GM12892 (cell line): ENCODE measurements at places on chromosomes 12 and 14.

DNA sequence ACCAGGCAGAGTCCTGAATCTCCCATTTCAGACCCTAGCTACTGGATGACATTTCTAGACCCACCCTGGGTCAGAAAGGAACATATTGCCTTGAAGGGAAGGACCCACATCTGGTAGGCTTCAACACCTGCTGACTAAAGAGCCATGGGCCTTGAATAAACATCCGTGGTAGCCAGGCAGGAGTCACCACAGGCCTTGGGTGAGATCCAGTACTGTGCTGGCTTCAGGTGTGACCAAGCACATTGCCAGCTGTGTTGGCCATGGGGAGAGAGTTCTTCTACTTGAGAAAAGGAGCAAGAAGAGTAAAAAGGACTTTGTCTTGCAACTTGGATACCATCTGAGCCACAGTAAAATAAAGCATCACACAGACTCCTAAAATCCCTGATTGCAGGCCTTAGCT lies 332.6 kb downstream of the SLC16A7 start:
- no peak for DNase-seq

DNA sequence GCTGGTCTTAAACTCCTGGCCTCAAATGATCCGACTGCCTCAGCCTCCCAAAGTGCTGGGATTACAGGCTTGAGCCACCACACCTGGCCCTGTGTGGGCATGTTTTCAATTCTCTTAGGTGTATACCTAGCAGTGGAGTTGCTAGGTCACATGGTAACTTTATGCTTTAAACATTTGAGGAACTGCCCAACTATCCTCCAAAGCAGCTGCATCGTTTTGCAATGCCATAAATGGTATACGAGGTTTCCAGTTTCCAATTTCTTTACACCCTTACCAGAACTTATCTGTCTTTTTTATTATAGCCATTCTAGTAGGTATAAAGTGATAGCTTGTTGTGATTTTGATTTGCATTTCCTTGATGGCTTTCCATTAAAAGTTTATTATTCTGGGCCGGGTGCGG lies 25.1 kb downstream of the RBMS2 start:
- no peak for DNase-seq

- no peak for DNase-seq
Measured at GRCh38 chr12:54154681-54155186, 34.1 kb downstream of the SMUG1 start.

DNA sequence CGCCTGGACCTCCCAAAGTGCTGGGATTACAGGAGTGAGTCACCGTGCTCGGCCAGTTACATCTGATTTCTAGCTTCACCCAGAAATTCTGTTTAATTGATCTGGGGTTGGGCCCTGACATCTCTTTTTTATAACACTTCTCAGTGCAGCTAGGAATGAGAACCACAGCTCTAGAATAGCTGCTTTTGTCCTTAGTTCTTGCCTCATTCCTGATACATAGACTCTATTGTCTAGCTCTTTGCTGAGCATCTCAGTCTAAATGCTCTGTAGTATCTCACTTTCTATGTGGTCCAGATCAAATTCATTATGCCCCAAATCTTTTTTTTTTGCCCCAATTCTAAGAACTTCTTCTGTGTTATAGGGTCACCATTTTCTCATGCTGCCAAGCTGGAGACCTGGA lies 29.9 kb upstream of the FUT8 start:
- DNase-seq: no peak

DNA sequence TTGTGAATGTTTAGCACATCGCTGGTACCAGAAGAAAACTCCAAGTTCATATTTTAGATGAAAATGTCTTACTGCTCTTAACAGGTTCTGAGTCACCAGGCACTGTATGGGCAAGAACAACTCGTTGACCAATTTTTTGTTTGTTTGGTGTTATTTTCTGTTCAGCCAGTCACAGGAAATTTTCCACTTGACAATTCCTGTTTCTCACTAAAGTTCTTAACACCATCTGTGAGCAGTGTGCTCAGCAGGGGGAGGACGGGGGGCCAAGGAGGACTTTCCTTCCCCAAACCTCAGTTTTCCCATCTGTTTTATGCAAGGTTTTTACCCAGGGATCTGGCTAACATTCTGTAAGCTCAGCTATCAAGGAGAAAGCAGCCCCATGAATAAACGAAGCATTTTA lies 3.0 kb downstream of the NUAK1 start:
- no peak for DNase-seq

- no peak for DNase-seq
Measured at GRCh38 chr12:86496595-86496994, 240.4 kb upstream of the MGAT4C start.

DNA sequence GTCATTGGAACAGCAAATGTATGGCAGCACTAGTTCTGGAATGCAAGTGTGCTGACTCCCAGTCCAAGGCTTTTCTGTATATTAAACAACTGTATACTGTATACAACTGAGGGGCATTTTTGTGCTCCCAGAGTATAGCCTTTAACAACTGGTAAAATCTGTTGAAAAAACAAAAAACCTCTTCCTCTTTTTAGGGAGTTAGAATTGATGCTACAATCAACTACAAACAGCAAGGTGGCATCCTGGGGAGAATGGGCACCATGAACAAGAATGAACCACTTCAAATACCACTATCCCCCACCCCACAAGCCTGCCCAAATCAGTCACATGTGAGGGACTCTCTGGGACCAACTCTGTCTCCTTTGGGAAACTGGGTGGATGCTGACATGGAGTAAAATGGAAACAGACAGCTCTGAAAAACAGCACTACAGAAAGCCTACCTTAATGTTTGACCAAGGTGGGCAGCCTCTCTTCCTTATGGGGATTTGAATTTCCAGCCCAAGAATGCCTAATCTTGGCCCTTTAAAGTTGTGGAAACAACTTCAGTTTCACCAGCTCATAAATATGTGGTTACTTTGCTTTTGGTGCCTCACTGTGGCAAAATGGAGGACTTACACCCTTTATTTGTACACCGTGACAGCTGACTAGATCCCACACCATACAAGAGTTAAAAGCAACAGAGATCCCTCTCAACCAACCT lies 7.5 kb downstream of the VTI1B start:
- DNase-seq: peak; percentile 25

DNA sequence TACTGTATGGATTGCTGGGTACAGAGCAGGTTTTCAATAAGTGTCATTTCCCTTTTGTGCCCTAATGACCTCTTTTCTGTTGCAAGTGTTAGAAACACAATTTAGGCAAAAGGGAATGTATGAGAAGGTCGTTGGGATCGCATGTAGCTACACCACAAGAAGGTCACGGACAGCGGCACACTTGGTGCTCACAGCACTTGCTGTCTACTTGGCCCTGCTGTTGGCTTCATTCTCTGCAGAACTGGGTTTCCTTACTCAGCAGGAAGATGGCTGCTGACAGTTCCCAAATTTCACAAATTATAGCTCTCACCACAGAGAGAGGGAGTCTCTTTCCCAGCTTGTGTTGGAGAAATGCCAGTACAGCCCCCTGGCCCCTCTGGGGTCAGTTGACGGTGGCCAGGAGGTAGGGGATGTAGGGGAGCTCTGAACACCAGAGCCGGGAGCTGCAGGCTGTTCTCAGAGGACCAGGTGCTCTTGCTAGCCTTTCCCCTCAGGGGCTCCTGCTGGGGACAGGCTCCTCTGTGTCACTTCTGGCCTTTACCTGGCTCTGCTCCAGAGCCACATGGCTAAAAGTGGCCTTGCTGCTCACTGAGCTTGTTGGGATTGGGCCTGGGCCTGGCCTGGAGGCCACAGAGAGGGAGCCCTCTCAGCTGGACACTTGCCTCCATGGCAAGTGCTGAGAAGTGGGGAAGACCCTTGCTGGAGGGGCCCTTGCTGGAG lies 50.9 kb upstream of the BCL7A start:
- DNase-seq: no peak

- DNase-seq: no peak
Measured at GRCh38 chr12:70795608-70796007, 124.9 kb downstream of the PTPRR start.

GRCh38 chr14:29735459-29735858 lies 192.2 kb downstream of the PRKD1 start:
- DNase-seq: no peak

- DNase-seq: no peak
Measured at GRCh38 chr12:41365653-41366171, 177.6 kb downstream of the PDZRN4 start.

- DNase-seq: no peak
Measured at GRCh38 chr14:101595887-101596721, 34.8 kb downstream of the DIO3 start.

DNA sequence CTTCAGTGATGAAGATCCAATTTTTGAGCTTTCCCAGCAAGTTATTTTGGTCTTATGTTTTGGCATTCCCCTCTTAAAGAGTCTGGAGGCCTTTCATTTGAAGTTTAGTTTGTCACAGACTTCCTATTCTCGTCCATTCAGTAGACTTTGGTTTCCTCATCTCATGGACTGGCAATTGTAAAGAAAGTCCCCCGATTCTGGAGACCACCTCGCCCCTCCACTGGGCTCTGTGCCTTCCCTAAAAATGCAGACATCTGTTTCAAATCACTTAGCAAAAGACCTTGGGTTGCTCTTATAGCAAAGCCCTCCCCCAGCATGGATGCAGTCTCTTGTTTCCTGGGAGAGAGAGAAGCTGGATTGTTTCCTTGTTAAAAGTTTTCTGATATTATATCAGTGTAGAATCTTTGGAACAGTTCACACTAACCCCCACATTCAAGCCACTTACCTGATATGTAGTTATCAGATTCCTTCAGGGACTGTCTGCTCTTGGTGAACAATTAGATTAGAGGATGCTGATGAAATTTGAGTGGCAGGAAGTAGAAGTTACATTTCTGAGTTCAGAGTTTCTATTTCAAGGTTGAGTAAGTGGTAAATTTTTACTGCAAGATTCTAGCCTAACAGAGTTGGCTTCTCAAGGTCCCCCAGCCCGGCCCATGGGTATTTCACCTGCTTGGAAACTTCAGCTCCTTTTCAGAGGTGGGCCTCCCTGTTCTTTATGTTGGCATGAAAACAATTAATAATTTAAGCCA lies 56.3 kb downstream of the PLXNC1 start:
- DNase-seq: no peak

- no peak for DNase-seq
Measured at GRCh38 chr12:49948866-49949845, 1.4 kb upstream of the AQP2 start.

GRCh38 chr12:26845057-26845666 lies 12.2 kb upstream of the ITPR2 start:
- no peak for DNase-seq
